ENCODE measurements at places on chromosomes 12 and 14.

GRCh38 chr14:51602310-51602709 lies 49.4 kb upstream of the FRMD6 start:
- DNase-seq, result peak; percentile 52

- peak; percentile 75 for DNase-seq
Observed at GRCh38 chr12:79618848-79619404, 71.8 kb downstream of the PAWR start.

GRCh38 chr14:95337041-95337595 lies 17.4 kb upstream of the CLMN start:
- no peak for DNase-seq

DNA sequence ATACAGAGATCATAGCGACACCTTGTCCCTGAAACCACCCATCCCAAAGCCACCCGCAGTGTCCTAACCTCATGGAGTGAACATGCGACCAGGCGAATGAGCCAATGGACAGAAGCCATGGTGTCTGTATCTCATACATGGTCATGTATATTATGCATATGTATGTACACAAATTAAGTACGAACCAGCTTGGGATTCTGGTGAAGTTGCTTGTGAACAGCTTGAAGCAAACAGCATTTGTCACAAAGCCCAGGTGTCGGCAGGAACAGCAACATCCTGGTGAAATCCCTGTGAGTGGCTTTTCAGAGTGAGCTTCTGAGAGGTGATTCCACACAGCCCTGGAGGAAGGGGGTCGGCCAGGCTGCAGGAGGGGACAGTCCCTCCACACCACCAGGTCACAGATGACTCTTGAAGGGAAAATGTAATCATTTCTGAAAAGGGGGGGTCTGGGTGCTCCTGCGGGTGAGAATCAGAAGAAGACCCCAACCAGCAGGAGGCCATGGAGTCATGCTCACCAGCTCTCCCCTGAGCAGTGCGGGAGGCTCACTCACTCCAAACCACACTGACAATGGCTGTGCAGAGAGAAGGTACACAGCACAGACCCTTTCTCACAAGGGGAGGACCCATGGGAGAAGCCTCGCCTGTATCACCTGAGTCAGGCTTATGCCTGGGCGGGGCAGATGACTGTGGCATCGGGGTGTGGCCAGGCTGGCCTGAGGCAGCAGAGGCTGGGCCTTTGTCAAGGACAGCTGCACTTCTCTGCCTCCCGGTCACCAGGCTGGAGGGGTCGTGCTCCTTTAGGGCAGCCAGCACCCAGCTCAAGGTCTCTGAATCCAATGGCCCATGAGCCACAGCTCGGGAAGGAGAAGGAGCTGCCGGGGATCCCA lies 14.3 kb downstream of the CHGA start:
- DNase-seq, result no peak

DNA sequence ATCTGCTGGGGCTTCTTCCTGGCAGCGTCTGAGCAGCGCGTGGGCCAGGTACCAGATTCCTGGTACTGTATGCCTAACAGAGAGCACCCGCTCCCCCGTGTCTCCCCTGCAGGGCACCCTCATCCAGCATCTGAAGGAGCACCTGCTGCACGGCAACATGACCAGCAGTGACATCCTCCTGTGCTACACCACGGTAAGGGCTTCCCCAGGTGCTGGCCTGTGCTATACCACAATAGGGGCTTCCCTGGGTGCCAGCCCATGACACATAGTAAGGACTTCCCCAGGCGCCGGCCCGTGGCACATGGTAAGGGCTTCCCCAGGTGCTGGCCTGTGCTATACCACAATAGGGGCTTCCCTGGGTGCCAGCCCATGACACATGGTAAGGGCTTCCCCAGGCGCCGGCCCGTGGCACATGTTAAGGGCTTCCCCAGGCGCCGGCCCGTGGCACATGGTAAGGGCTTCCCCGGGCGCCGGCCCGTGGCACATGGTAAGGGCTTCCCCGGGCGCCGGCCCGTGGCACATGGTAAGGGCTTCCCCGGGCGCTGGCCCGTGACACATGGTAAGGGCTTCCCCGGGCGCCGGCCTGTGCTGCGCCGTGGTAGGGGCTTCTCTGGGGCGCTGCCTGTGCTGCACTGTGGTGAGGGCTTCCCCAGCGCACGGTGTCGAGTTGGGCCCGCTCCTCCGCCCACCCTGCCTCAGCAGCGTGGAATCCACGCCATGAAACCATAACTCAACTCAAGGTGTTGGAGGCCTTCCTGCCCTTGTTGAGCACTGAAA lies 49.3 kb downstream of the AACS start:
- DNase-seq, result no peak

- DNase-seq, result peak; percentile 73
Observed at GRCh38 chr12:52871291-52872039, 22.7 kb upstream of the KRT78 start.

GRCh38 chr14:34409721-34410120 lies 52.3 kb downstream of the SPTSSA start:
- no peak for DNase-seq

GRCh38 chr14:93032421-93032936 lies 83.2 kb downstream of the ITPK1 start:
- DNase-seq, result no peak

DNA sequence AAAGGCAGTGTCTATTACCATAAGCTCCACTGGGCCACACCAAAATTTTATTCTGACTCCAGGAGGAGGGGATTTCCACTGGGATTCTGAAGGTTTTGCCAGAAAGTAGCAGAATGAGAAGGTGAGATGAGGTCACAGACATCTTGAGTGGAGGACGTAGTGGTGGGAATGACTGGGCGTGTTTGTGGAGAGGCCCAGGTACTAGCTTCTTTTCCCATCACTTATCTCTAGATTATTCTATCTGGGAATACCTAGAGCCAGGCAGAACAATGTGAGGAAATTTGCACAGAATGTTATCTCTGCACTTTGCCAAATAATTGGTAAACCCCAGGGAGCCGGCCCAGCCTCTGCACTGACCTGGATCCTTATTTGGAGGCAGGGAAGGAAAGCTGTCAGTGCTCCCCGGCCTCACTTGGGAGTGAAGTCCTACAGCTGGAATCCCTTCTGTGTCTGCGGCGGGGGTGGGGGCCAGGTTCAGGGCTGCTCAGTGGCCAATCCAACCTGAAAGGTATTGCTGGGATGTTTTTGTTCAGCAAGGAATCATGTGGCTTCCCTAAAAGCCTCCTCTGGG lies 129.4 kb downstream of the C12orf75 start:
- no peak for DNase-seq

GRCh38 chr12:95547522-95548055 lies 3.7 kb downstream of the USP44 start:
- peak; percentile 96 for DNase-seq

DNA sequence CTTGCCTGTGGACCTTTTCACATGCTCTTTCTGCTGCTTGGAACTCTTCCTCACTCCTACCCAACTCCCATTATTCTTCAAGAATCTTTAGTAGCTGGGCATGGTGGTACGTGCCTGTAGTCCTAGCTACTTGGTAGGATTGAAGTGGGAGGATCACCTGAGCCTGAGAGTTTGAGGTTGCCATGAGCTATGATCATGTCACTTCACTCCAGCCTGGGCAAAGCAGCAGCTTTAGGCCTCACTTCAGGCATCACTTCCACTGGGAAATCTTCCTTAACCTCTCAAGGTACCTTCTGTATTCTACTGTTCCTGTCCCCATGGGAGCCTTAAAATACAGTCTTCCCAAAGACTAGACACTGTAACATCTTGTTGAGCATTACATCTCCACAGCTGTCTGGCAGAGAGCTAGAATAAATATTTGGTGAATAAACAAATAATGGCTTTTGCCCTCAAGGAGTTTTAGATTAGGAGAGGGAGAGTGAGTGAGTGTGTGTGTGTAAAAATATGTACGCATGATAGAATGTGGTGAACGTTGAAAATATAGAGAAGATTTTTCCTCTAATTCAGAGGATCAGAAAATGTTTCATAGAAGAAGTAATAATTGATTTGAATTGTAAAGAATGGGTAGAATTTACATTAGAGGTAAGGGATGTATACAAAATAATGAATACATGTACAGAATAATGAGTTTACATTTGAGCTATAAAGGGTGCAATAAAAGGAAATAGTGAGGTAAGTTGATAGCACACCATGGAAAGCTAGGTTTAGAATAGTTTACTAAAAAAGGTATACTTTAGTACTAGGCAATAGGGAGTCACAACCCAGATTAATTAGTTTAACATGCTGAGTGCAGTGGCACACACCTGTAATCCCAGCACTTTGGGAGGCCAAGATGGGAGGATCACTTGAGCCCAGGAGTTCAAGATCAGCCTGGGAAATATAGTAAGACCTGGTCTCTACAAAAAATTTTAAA lies 29.2 kb upstream of the BMAL2 start:
- DNase-seq, result peak; percentile 61

DNA sequence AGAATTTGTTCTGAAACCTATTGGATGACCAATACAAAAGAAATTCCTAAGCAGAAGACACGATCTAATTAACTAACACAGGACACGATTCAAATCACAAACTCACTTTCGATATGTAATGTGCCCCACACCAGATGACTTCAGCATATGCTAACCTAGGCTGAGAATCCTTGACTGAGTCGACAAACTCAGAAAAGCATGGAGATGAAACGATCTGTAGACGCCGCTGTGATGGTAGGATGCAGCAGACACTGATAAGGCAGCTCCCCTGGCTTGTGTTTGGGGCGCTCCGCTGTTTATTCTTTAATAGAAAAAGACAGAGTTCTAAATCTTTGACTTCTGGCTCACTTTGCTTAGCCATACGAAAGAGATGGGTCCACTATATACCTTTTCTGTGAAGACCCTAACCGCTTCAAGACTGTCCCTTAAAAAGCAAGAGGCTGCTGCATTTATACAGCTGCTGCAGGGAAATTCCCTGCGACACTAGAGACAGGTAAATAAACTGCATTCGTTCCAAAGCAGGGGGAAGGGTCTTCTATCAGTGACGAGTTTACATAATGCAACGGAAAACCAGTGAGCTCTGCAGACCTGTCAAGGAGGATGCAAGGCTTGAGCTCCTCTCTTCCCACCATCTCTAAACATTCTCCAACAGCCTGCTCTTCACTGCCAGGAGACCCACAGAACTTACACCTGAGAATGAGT lies 929 bp downstream of the CHD8 start:
- DNase-seq, result peak; percentile 6

DNA sequence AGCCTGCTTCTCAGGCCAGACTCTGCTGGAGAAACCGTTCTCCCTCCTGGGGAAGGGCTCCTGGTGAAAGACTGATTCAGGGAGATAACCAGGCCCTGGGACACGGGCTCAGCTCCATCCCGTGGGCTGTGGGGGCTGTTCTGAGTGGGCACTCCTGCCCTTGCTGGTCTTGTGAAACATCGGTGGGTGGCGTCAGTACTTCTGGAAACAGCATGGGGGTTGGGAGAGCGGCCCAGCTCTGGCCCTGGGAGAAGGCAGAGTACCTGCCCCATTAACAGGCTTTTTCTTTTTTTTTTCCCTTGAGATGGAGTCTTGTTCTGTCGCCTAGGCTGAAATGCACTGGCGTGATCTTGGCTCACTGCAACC lies 786 bp downstream of the SLC25A47 start:
- DNase-seq, result no peak

GRCh38 chr14:91843437-91843836 lies 23.9 kb downstream of the TC2N start:
- no peak for DNase-seq

DNA sequence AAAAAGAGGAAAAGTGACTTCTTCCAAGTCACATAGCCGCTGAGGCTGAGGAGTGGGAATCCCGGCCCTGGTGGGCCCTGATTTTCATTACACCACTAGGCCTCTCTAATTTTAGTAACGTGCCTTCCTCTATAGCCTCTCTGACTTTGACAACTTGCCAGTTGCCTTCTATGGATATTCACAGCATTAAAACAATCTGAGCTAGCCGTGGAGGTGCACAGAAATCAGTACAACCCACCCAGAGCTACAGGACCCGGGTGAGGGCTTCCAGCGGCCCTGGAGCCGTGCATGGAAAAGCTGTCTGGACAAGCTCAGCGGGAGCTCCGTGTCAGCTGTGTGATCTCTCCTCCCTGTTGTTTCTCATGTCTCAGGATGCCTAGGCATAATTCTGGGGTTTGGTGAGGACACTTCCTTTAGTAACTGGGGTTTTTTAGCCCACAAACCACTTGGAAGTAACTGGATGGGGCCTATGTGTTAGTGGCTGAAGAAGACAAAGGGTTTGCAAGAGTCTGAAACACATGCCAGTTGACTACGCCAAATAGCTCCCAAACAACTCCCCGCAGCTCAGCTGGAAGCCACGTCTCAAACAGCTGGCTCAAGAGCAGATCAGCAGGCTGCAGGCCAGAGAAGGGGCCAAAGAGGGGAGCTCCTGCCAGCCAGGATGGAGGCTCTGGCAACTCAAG lies 53.0 kb downstream of the SSH1 start:
- peak; percentile 95 for DNase-seq

DNA sequence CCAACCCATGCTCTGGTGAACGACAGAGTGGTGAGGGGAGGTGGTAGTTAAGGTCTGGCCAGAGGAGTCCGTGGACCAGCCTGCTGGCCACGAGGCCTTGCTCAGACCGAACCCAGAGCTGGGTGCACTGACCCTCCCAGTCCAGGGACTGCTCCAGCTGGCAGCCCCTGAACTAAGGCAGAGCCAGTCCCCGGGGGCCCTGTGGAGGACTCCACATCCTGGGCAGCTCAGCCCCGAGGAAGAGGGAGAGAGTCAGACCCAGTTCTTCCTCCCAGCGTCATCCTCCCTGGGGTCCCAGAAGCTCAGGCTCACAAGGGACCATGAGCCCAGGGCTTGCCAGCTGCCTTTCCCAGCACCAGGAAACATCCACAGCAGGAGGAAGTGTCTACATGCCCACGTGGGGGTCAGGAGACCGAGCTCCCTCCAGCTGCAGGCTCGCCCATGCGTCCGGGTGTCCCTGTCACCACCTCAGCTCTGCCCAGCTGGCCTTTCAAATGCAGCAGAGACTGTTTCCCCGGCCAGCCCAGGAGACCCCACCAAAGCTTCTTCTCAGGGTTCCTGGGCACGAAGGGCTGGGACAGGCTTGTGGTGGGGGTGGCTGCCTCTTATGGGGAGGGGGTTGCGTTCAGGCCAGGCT lies 194.4 kb downstream of the KIF26A start:
- no peak for DNase-seq

DNA sequence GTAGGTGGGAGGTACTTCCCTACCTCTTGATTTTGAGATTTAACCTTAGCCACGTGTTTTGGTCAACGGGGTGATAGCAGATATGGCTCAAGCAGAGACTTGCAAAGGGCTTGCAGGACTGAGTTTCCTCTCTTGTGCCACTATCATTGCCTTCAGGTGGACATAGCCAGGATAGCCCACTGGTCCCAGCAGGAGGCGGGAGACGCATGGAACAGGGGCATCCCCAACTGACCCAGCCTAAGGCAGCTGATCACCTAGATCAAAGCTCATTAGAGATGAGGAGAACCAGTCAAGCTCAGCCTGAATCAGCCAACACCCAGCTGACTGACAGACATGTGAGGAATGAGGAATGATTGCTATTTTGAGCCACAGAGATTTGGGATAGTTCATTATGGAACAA lies 49.6 kb downstream of the CALM1 start:
- no peak for DNase-seq

GRCh38 chr14:35285168-35286002 lies 6.8 kb upstream of the PSMA6 start:
- peak; percentile 8 for DNase-seq

Measured in IMR-90 (cell line).